ENCODE measurements at places on chromosomes 7 and 10.

DNA sequence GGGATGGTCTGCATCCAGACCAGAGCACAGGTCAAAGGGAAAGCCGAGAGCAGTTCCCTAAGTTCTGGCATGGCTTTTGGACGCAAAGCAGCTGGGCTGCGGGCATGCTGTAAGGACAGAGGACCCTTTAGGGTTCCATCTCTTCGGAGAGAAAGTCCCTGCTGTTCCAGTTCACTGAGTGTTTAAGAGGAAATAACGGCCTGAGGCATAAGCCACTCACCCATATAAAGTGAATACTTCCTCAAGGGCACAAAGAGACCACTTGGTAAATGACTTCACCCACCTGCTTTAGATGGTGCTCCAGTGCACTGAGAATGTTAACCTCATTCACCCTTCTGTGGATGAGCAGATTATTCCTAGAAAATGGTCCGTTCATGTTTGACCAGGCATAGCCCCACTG lies 586.7 kb upstream of the GALNT17 start:
- no peak for DNase-seq

DNA sequence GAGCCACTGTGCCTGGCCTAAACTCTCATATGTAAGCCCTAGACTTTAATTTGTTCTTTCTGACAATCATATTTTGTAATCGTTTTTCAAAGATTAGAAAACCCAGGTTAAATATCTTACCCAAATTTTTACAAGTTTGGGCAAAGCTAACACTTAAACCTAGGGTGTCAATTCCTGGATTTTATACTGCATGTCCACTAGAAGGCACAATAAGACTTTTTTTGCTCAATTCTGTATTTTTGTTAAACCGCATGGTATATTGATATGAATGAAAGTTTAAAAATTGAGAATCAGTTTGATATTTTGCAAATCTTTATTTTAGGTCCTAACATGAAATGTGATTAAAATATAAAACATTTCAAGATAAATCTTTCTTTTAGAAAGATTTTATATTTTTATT lies 29.3 kb downstream of the DYNC2I1 start:
- no peak for DNase-seq

GRCh38 chr7:84712374-84713121 lies 474.3 kb downstream of the SEMA3D start:
- DNase-seq, result no peak

GRCh38 chr7:40447345-40447744 lies 312.5 kb downstream of the SUGCT start:
- no peak for DNase-seq

DNA sequence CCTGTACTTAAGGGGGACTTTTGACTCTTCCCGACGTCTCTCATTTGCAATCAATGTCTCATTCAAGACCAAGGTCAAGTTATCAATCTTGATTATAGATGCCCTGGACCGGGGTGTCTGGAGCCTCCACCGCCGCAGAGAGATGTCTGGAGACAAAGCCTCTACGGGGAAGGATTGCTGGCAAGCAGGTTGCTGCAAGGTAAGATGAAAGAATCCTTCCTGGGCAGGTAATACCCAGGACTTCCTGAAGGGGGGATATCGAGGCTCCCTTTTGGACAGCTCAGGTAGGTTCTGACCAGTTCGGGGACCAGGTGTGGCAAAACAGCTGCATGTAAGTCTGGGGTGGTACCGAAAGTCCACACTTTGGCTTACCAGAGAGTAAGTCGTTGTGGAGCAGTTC lies 12.5 kb upstream of the CUX1 start:
- no peak for DNase-seq

- no peak for DNase-seq
These were observed 18.3 kb downstream of the ARMC3 start for GRCh38 chr10:22945934-22946673.
